ENCODE measurements at places on chromosomes 13 and 19. TPM values are rescaled to one million over a fixed set of nuclear protein-coding genes. Genes with fewer than 3 reads are reported as not detected.

The SHISA7 gene
- total RNA-seq = 4.5 TPM

The NLRP4 gene
- not detected for total RNA-seq

The IGFL3 gene
- not detected for total RNA-seq

The PGLYRP2 gene
- total RNA-seq = not detected

The ADAMTSL5 gene
- total RNA-seq = under 0.01 TPM

The HRC gene
- 0.41 TPM for total RNA-seq

The SWSAP1 gene
- total RNA-seq = 0.82 TPM

The IZUMO2 gene
- total RNA-seq = not detected

The ATCAY gene
- 86.0 TPM for total RNA-seq

The STOML3 gene
- total RNA-seq = not detected

The GFY gene
- total RNA-seq = not detected

The THAP8 gene
- total RNA-seq = 2.9 TPM

The HSD11B1L gene
- 27.3 TPM for total RNA-seq

The PLIN4 gene
- total RNA-seq = under 0.01 TPM

The AMH gene
- total RNA-seq = 0.82 TPM

The CYP4F2 gene
- total RNA-seq = not detected

The PSG1 gene
- not detected for total RNA-seq

Data from frontal cortex (tissue), 4 donors.